HFFc6 (cell line): ENCODE measurements at places on chromosomes 2 and 18.

DNA sequence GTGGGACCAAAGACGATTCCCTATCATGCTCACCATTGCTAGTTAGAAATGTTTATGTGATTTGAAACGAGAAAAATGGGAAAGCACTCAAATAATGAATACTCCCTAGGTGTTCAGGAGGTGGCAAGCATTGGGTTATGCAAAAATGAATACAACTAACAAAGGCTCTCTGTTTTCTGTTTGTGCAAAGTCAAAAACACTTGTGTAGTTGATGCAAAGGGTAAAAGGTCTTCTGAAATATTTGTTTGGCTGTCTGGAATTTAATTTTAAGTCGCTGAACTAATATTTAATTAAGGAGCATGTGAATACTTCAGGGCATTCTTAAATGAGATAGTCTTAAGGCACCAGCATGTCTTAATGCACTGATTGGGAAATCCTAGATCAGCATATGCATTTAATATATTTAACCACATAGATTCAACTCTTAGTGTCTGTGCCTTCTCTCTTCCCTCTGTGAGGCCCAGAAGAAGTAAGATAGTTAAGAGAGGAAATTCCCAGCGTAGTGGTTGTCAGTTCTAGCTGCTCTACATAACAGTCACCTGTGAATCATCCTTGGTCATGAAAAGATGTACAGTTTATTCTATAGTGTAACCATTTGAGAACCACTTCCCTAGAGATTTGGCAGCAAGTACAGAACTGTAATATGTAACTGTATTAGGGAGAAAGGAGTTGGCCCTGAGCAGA is 111.9 kb downstream of the EPC2 start:
- peak; percentile 75 for DNase-seq
- H3K36me3 ChIP-seq: peaks cover 7% of the 10 kb centered on the region; the same call in 1 of the 2 replicates
- H3K4me1 ChIP-seq: peaks cover 18% of the 10 kb centered on the region
- peak overlapping the region; percentile 37 for H3K4me3 ChIP-seq
- peak overlapping the region; percentile 75 for H3K27ac ChIP-seq
- no peaks in the 10 kb centered on the region for H3K27me3 ChIP-seq

DNA sequence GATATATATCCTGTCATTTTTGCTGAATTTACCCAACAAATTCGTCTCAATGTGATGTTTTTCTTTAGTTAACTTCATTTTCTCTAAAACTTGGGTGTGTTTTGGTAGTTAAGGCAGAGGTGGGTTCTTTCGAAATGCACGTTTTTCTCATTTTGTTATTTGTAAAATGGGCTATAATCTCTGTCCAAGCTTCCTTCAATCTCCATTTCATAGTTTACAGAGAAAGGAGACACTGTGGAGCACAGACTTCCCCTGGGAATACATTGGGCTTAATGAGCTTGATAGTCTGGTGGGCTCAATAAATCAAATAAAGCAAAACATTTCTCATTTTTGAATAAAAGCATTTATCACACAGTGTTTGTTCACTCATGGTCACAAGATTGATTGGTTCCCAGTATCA is 145.1 kb downstream of the AGPS start:
- no peaks in the 10 kb centered on the region for H3K27me3 ChIP-seq
- no peak for DNase-seq
- no peaks in the 10 kb centered on the region for H3K36me3 ChIP-seq
- peaks cover 8% of the 10 kb centered on the region for H3K4me1 ChIP-seq
- no peak overlapping the region for H3K27ac ChIP-seq
- no peak overlapping the region for H3K4me3 ChIP-seq

- H3K4me3 ChIP-seq: no peak overlapping the region
- H3K4me1 ChIP-seq: peaks cover 17% of the 10 kb centered on the region
- no peak for DNase-seq
- peaks cover 4% of the 10 kb centered on the region for H3K27me3 ChIP-seq
- no peak overlapping the region for H3K27ac ChIP-seq
These were observed 299.1 kb downstream of the PRKCE start for GRCh38 chr2:45950606-45951005.

GRCh38 chr2:181357979-181358378 is 99.2 kb upstream of the ITGA4 start:
- no peak overlapping the region for H3K27ac ChIP-seq
- DNase-seq: no peak
- no peak overlapping the region for H3K4me3 ChIP-seq
- H3K36me3 ChIP-seq: no peaks in the 10 kb centered on the region

DNA sequence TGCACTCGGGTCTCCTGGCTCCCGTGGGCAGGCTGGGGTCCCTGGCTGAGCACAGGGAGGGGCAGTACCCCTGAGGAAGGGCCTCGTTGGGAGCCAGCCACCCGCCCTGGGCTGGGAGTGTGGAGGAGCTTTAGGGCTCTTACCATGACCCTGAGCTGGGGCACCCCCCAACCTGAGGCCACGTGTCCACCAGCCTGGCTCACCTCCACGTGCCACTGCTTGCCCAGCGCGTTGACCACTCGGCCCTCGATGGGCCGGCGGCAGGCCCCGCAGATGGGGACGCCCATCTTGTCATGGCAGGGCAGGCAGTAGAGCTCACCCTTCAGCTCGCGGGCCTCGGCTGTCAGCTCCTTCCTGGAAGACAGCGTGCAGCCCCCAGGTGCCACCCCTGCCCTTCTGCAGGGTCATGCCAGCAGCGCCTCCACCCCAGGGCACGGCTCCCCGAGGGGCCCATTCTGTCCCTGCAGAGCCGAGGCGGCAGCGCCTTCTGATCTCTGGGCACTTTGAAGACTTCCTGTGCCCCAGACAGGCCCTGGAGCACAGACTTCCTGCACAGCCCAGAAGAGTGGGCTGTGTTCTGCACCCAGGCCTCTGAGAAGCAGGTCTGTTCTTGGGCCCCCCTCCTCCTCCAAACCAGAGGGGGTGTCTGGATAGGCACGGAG is 4.0 kb upstream of the GPR17 start:
- no peak overlapping the region for H3K27ac ChIP-seq
- peaks cover 16% of the 10 kb centered on the region for H3K4me1 ChIP-seq
- no peaks in the 10 kb centered on the region for H3K36me3 ChIP-seq
- DNase-seq: no peak
- H3K27me3 ChIP-seq: peaks cover 2% of the 10 kb centered on the region

DNA sequence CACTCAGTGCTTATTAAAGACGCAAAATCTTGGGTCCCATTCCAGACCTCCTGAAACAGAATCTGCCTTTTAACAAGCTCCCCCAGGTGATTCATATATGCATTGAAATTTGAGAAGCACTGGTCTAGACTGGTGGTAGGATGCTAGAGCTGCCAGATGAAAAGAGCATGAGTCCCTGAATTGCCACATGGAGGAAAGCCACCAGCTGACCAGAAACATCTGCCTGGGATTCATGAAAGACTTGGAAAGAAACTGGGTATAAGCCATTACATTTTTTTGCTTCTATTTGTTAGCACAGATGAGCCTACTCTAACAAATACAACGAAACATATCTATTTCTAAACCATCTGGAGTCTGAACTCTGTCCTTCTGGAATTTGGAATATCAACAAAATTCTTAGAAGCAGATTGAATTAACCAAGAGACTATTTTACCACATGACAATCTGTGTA is 228.9 kb downstream of the RBM43 start:
- H3K4me3 ChIP-seq: no peak overlapping the region
- peaks cover 1% of the 10 kb centered on the region for H3K27me3 ChIP-seq
- DNase-seq: peak; percentile 83
- H3K27ac ChIP-seq: peak overlapping the region; percentile 20; the same call in 1 of the 2 replicates

DNA sequence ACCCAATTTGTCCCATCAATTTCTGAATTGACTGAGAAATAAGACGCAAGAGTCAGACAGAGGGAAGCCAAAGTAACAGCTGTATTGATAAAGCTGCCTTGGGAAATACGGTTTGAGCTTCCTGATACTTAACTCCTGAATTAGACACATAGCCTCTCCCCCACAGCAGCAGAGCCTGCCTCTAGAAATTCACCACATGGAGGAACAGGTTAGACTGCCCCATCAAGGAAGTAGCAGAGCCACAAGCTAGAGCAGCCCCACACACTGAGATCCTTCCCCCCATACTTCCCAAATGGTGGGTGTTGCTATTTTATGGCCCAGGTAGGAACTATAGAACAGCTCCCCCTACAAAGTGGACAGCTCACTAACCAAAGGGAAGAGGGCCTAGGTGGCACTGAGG is 220.0 kb downstream of the SMAD2 start:
- no peaks in the 10 kb centered on the region for H3K4me1 ChIP-seq
- H3K4me3 ChIP-seq: no peak overlapping the region
- H3K36me3 ChIP-seq: peaks cover 4% of the 10 kb centered on the region; the same call in 1 of the 2 replicates
- H3K27me3 ChIP-seq: peaks cover 2% of the 10 kb centered on the region; the same call in 1 of the 2 replicates
- H3K27ac ChIP-seq: no peak overlapping the region

DNA sequence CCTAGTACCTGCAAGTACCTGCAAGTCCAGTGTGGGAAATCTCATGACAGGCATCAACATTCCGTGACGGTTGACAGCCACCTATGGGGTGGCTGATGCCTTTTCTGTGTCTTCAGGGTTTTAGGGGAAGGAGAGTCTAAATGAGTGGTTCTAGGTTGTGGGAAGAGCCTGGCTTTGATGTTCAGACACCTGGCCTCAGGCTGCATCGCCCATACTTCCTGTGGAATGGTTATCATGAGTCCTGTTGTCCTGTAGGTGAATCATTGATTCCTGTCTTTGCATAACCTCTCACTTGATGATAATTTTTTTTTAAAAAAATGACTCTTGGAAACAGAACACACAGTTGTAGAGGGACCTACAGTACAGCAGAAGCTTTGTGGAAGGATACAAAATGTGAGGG is 108.9 kb downstream of the NEDD4L start:
- no peak overlapping the region for H3K4me3 ChIP-seq
- no peaks in the 10 kb centered on the region for H3K4me1 ChIP-seq
- no peak for DNase-seq
- no peak overlapping the region for H3K27ac ChIP-seq
- no peaks in the 10 kb centered on the region for H3K36me3 ChIP-seq
- peaks cover 43% of the 10 kb centered on the region for H3K27me3 ChIP-seq

DNA sequence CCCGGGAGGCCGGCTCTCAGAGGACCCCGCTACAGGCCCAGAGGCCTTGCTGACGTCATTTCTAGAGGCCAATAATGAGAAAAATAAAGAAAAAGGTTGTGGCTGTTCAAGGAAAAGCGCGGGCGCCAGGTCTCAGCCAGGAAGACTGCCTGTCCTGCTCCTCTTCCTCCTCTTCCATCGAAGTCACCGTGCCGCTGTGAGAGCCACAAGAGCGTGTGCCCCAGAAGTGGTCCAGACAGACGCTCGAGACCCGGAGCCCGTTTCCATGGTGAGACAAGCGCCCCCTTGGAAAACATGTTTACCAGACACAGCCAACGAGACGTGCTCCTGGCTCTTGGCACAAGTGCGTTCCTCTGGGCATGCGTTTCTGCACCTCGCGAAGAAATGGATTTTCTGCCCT is 210.5 kb downstream of the HDAC4 start:
- H3K36me3 ChIP-seq: peaks cover 12% of the 10 kb centered on the region; the same call in 1 of the 2 replicates
- H3K27me3 ChIP-seq: no peaks in the 10 kb centered on the region; the same call in 1 of the 2 replicates
- H3K4me1 ChIP-seq: no peaks in the 10 kb centered on the region
- no peak overlapping the region for H3K27ac ChIP-seq

DNA sequence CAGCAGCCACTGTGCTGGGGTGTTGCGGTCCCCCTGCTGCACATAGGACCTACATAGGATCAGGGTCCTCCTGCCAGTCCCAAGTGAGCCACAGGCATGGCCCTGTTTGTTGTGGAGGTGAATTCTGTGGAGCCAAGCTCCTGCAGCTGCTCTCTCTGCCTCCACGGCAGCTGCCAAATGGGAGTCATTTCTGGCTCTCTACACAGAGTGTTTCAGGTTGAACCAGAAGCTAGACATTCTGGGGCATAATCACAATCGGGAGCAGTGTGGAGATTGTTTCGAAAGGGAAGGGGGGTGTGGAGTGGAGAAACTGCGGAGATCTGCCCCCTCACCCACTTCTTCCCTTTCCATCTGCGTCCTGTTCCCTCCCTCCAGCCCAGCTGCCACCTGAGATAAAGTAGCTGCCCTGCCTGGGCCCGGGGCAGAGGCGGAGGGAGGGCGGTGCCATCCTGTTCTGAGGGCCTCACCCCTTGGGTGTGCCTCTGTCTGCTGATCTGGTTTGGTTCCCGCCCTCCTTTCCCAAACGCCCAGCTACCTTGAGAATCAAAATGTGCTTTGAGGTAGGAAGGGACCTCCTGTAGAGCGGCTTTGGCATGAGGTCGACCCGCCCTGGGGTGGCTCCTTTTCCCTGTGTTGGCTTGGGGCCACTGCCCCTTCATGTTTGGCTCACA is 139.4 kb downstream of the WDSUB1 start:
- no peaks in the 10 kb centered on the region for H3K27me3 ChIP-seq
- H3K36me3 ChIP-seq: peaks cover 14% of the 10 kb centered on the region; the same call in 1 of the 2 replicates
- no peak for DNase-seq
- H3K4me3 ChIP-seq: no peak overlapping the region

- no peaks in the 10 kb centered on the region for H3K27me3 ChIP-seq
- H3K27ac ChIP-seq: no peak overlapping the region
- no peaks in the 10 kb centered on the region for H3K36me3 ChIP-seq
- H3K4me1 ChIP-seq: no peaks in the 10 kb centered on the region
- no peak overlapping the region for H3K4me3 ChIP-seq
- DNase-seq: no peak
These were observed 353.3 kb upstream of the LRP1B start for GRCh38 chr2:142484111-142484510.

DNA sequence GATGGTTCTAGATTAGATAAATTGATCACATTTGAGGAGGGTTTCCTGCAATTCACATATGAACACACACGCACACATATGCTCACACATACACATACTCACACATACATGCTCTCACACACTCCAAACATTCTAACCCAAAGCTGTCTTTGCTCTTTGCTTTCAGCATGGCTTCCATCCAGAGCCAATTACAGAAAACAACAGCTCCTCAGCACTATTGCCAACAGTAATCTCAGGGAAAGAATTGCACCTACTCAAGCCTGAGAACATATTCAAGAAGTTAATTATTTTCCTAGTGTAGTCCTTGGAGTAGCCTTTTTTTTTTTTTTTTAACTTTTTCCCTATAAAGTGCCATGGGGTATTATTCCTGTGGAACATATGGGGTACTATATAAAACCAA is 246.9 kb upstream of the PARD3B start:
- no peaks in the 10 kb centered on the region for H3K36me3 ChIP-seq
- no peaks in the 10 kb centered on the region for H3K4me1 ChIP-seq

DNA sequence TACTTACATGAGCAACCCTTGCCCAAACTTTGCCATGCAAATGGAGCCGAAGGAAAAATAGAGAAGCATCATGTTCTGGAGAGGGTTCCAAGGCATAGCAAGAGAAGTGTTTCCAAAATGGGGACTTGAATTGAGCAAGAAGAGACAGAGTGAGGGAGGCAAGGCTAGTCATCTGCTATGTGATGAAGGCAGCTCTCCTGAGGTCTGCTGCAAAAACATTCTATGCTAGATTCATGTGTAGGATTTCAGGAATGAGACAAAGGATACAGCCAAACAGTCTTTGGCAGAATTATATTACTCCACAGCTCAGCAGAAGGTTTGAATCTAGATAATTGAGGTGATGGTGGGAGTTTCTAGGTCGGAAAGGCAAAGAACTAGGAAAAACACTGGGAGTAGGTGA is 24.1 kb upstream of the MRPL19 start:
- peaks cover 3% of the 10 kb centered on the region for H3K27me3 ChIP-seq
- no peak overlapping the region for H3K27ac ChIP-seq
- peaks cover 12% of the 10 kb centered on the region for H3K36me3 ChIP-seq
- DNase-seq: no peak
- H3K4me1 ChIP-seq: peaks cover 25% of the 10 kb centered on the region
- H3K4me3 ChIP-seq: no peak overlapping the region

GRCh38 chr18:39622431-39622830 is 2056.8 kb upstream of the CELF4 start:
- H3K27ac ChIP-seq: no peak overlapping the region
- H3K4me3 ChIP-seq: no peak overlapping the region
- H3K36me3 ChIP-seq: peaks cover 4% of the 10 kb centered on the region; the same call in 1 of the 2 replicates
- H3K27me3 ChIP-seq: no peaks in the 10 kb centered on the region; the same call in 1 of the 2 replicates
- no peak for DNase-seq
